ENCODE measurements at places on chromosomes 4 and X.

GRCh38 chrX:143536176-143536575 is 18.9 kb upstream of the SPANXN3 start:
- no peak for DNase-seq

DNA sequence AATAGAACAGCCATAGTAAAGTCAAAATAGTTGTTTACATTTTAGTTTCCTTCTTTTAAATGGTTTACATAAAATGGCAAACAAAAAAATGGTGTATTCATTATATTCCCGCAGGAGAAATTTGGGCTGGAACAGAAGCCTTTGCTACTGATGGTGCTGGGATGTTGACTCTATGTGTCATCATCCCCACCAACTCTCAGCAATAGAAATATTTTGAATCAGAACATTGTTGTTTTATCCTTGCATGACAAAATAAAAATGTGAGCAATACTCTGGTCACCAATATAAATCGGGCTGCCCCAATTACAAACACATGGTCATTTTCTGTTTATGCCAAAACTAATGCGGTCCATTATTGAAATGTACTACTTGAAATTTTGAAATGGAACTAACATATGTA is 1131.6 kb upstream of the PCDH7 start:
- DNase-seq, result no peak

DNA sequence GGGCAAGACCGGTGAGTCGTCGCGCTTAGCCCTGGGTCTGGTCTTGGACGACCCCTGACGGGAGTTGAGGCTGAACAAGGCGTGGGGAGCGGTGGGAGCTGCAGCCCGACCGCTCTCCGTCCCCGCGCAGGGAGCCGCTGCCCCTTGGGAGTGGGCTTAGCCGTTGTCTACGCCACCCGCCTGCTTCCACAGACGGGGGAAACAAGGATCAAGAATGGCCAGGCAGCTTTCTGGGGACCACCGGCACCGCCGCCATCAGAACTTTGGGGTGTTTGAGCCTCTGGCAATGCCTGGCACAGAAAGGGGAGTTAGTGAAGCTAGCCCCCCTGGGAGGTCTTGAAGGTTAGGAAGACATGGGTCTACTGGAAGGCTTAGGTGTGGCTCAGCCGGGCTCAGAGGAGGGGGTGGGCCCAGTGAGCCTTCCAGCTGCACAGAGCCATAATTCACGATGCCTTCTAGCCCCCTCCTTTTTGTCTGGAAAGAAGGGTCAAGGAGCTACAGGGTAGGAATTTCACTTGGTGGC is 583 bp downstream of the RASL11B start:
- no peak for DNase-seq

DNA sequence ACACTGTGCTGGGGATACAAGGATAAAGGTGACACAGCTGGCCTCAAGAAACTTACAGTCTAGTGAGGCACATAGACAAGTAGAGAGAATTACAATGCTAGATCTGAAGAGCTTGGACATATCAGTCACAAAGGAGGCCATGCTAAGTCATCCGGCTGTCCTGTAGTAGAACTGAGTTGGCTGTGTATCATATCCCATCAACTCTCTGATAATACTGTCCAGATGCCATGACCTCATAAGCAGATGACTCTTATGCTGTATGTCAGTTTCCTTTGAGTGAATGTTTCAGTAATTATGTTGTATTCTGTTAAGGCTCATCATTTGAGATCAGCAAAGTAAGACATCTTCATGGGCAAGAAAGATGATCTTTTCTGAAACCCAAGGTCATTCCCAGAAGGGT is 442.9 kb downstream of the MID1IP1 start:
- DNase-seq, result no peak

DNA sequence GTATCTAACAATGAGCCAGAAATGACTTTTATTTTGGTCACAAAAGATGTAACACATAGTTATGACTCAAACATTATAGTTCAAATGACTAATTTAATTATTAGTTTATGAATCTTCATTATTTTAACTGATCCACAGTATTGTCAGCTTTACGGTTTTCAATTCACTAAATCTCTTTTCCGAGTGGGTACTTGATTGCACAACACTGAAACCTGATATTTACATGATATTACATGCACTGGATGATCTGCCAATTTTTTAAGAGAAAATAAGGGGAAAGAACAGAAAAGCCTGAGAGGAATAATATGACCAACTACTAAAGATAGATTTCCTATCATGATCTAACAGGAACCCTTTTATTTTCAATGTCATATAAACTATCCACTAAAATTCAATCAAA is 1446.0 kb downstream of the FSTL5 start:
- no peak for DNase-seq

DNA sequence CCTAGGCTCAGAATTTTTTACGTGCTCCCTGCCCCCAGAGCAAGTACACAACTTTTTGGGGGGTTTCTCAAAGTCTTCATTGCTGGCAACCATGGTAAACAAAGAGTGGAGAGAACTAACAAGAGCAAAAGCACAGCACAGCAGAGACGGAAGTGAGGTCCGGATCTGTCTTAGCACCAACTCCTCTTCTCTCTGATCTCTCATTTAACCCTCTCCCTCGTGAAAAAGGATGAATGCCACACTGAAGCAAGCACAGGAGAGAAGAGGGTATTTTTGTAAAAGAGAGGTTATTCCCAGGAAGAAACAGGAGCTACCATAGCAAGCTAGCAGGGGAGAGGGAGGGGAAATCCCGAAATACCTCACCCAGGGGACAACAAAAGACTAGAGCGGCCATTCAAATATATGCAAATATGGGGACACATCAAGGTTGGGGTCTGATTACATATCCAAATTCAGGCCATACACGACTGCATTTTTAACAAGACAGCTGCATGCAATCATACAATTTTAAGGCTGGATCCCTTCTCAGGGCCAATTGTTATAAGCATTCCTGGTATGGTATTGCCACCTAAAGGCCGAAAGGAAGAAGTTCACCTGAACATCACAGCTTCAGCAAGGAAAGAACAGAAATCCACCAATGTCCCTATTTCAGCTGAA is 46.6 kb downstream of the CD40LG start:
- DNase-seq, result no peak

GRCh38 chr4:16294455-16294854 is 68.2 kb upstream of the TAPT1 start:
- no peak for DNase-seq

GRCh38 chr4:32002037-32002747 is 1282.0 kb downstream of the PCDH7 start:
- DNase-seq, result no peak

DNA sequence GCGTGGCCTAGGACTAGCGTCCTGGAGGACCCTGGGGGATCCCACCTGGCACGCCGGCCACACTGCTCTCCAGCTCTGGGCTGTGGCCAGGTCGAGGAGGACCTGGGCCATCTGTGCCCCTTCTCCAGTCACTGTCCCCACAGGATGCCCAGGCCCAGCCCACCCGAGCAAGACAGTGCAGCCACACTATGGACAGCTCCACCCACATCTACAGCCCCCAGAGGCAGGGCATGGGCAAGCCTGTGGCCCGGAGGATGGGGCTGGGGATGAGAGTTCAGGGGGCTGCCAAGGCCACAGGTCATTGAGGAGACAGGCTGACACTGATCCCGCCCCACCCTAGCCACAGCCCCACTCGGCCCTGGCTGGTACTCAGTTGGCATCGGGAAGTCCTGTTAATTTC is 30.3 kb downstream of the FAM53A start:
- no peak for DNase-seq

DNA sequence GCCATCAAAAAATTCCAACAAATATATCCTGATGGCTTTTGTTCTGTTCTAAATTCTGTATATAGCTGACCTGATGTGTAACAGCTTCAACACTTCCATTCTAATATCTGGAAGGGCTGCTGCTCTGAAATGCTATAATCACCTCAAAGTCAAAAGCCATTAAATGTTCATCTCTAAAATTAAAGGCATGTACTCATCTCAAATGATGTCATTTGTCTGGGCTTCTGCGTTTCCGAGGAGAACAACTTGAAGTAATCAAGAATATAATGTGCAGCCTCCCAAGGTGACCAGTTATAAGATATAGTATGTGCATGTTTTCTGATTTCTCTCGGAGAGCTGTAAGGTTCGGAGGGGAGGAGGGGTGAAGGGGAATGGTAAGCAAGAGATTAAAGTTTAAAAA is 237.6 kb downstream of the SCFD2 start:
- no peak for DNase-seq
